Kidney epithelial cell (primary cell): ENCODE measurements at places on chromosomes 16 and 17.

- no peak for DNase-seq
Measured at GRCh38 chr17:31882571-31882970, 18.9 kb downstream of the UTP6 start.

GRCh38 chr17:4509923-4510617 is 11.4 kb downstream of the SPNS2 start:
- DNase-seq = no peak

- DNase-seq = no peak
Measured at GRCh38 chr16:23753908-23754593, 775 bp upstream of the CHP2 start.

GRCh38 chr17:77456271-77456950 is 315.6 kb downstream of the SEC14L1 start:
- DNase-seq = no peak

- DNase-seq = no peak
Measured at GRCh38 chr16:55737318-55737717, 81.5 kb downstream of the SLC6A2 start.

GRCh38 chr16:27199736-27200135 is 3.6 kb upstream of the KDM8 start:
- DNase-seq = no peak

DNA sequence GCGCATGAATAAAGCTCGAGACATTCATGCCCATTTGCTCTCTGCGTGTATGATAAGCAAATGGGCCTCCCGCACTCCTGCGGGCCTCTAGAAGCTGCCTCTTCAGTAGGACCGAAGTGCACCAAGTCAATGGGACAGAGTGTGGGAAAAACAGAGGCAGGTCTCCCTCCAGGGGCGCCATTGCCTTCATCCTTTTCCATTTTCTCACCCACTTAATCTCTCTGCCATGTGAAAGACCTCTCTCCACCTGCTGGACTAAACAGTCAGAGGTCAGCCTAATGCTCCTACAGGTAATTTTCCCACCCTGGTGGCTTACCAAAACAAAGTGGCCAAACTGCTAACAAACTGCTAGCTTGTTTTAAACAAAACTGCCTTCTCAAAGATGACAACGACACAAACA is 210.9 kb downstream of the ZFHX3 start:
- DNase-seq = no peak

DNA sequence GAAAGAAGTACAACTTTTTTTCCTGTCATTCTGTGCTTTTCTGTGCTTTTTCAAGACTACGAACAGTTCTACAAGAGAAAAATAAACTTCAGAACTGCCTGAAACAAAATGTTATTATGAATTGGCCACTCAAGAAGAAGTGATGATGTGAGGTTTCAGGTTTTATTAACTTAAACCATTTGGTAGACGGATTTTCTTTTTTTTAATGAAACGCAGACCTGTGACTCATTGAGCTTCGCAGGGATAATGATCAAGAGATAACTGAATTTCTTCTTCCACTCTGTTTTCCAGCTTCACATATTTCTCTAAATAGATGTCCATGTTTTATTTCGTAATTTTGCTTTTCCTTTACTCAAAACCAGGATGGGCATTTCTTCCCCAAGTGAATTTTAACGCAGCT is 32.7 kb downstream of the AIPL1 start:
- no peak for DNase-seq

DNA sequence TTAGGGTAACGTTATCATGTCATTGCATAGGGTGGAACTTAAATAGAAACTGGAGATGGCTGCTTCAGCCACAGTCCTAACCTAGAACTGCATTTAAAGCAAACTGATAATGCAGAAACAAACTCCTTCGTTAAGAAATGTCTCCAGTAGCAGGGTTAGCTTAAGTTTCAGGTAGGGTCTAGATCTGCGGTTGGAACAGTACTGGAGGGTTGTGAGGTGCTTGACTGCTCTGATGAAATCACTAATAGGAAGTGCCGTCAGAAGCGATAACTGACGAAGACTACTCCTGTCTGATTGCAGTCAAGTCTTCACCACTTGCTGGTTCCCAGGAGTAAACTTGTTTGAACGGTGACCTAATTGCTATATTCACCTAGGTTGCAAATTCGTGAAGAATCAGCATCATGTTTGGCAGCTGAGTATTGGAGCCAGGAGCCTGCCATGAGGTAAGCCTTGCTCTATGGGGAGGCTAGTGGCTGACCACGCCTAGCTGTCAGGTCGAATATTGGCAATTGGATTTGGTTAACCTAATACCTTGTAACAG is 24.5 kb downstream of the TRPV2 start:
- DNase-seq = no peak

DNA sequence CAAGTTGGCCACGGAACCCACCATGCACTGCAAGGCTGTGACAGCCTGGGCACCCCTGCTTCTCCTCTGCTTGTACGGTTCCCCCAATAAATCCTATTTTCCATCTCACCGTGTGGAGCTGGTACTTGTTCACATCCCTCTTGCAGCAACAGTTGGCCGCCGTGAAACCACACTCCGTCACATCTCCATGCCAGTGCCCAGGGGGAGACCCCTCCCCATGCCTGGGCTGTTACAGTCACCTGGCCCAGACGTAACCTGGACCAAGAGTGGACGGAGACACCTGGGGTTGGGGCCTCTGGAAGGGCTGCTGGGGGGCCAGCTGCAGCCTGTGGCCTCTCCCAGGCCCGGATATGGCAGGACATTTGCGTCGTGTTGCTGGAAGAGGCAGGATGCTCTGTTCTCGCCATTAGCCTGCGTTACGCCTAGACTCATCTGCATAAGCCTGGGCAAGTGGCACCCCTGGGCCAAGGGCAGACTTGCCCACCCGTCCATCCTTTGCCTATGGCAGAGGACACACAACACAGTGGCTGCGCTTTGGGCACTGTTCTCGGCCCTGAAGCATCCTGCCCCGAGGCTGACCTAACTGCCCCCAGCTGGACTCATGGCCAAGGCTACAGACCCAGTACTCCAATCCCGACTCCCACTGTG is 14.2 kb upstream of the KREMEN2 start:
- no peak for DNase-seq

DNA sequence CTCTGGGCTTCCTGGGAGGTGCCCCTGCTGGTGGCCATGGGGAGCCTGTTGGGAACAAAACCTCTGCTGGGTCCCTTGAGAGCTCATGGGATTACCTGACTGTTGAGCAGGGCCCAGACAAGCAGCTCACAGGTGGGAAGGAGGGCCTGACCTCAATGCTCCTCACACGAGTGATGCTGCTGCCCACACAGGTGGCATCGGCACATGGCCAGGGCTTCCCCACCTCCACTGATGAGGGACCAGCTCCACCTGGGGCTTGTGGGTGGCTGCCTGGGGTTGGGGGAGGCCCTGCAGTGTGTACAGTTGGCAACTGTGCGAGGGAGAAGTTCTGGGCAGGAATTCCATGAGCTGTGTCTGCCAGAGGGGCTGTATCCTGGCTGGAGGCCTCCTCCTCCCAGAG is 87.8 kb upstream of the NLRP1 start:
- DNase-seq = no peak

GRCh38 chr16:89944773-89945172 is 3.8 kb upstream of the DEF8 start:
- no peak for DNase-seq

GRCh38 chr16:12794486-12795387 is 8.9 kb downstream of the CPPED1 start:
- no peak for DNase-seq

GRCh38 chr16:89246903-89247733 is 29.6 kb downstream of the ZNF778 start:
- no peak for DNase-seq

DNA sequence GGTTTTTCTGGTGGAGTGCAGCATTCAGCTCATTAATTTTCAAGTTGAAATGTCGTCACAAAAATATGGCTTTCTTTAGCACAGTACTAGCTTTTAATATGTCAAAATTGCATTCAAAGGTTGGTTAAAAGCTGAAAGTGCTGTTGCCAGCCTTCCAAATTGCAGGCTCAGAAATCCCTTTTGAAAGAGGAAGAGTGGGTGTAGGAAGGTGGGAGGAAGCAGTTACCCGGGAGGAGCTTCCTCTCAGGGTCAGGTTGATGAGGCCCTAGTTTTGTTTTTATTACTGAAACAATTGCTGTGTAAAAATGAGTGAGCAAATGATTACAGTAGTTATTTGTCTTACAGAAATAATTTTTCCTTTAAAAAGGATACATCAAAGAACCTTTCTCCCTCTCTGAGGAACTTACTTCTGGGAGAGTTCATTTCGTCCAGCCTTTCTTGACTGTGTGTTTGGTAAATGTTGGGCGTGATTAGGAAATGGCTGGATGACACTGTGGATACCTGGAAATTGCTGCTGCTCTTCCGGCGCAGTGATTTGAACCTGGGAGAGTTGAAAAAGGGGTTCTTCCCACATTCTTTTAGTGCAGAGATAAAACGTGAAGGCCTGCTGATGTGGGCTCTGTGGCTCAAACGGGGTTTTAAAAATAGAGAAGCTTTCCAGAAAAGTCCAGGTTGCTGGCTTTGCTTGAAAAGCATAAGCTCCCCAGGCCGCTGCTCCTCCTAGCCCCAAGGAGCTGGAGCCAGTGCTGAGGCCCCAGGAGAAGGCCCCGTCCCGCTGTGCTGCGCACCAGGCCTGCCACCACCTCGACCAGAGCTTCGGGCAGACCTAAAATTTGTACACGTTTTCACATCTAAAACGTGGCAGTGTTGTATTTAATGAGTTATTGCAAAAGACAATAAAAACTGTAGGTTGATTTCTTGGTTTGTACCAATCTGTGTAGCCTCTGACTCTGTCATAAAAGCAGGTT is 41.7 kb downstream of the SEC14L1 start:
- no peak for DNase-seq

DNA sequence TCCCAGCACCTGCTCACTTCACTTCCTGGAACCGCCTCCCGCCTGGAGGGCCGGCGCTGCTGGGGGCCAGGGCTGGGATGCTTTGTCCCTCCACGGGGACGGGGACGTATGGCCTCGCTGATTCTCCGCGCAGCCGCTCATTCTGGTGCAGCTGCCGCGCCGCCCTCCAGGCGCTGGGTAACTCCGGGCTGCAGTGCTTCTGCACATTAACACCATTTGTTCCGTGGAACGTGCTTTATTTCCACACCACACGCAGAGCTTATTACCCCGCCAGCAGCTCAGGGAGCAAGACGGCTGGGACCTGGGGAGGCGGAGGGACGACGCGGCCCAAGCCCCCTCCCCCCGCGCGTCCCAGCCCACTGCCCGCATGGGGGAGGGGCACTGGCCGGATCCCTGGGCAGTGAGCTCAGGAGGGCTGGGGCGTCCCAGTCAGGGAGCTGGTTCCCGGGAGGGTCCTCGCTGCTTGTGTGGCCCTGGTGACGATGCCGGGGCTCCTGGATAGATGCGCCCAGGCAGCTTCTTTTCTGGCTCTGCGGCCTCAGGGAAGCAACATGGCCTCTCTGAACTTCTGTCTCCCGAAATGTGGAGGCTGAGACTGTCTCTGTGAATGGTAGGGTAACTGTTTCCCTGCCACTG is 45.4 kb upstream of the ACSF3 start:
- DNase-seq = no peak

DNA sequence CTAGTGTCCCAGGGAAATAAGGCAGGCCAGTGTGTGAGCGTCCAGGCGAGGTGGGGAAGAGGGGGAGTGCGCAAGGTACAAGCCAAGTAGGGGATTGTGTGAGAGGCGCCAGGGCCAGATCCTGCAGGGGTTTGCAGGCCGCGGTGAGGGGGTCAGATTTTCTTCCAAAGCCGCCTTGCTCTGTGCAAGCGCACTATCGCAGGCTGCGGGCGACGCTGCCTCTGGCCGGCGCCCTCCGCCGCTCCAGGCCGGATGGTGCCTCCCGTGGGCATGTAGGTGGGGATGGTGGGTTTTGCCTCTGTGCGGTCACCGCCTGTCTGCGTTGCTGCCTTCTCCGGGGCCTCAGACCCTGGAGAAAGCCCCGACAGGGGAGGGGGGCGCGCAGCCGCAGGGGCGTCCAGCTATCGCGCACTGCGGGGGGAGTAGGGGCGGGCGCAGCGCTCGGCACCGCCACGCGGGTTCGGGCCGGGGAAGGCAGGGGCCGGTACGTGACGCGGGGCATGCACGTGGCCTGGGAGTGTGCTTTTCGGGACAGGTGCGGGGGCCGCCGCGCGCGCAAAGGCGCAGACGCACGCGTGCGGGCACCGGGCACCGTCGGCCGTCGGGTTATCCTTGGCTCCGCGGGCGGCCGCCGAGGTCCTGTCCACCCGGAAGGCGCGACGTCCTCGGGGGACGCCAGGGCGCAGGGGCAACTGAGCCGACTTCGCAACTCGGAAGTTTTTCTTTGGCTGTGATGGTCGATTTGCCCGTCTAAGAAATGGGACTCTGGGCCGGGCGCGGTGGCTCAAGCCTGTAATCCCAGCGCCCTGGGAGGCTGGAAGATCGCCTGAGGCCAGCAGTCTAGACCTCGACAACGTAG is 1.1 kb upstream of the HAPSTR1 start:
- DNase-seq = no peak

- no peak for DNase-seq
Measured at GRCh38 chr16:66551788-66552285, 539 bp upstream of the CKLF start.

DNA sequence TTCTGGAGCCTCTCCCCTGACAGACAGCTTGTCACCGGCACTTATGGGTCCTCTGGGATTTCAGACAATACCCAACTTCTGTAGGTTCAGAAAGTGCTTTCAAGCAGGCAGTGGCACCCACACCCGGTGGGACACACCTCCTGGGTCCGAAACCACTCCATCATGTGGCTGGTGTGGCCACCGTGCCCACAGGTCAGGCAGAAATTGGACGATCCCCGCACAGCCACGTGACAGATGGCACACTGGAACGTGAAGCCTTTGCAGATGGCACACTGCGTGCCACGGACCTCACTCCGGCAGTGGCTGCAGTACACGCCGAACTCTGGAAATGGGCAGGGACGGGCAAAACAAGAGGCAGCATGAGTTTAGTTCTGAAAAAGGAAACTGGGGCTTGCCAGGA is 99.5 kb upstream of the FA2H start:
- DNase-seq = no peak

GRCh38 chr16:81758376-81758775 is 20.7 kb upstream of the PLCG2 start:
- DNase-seq = no peak

DNA sequence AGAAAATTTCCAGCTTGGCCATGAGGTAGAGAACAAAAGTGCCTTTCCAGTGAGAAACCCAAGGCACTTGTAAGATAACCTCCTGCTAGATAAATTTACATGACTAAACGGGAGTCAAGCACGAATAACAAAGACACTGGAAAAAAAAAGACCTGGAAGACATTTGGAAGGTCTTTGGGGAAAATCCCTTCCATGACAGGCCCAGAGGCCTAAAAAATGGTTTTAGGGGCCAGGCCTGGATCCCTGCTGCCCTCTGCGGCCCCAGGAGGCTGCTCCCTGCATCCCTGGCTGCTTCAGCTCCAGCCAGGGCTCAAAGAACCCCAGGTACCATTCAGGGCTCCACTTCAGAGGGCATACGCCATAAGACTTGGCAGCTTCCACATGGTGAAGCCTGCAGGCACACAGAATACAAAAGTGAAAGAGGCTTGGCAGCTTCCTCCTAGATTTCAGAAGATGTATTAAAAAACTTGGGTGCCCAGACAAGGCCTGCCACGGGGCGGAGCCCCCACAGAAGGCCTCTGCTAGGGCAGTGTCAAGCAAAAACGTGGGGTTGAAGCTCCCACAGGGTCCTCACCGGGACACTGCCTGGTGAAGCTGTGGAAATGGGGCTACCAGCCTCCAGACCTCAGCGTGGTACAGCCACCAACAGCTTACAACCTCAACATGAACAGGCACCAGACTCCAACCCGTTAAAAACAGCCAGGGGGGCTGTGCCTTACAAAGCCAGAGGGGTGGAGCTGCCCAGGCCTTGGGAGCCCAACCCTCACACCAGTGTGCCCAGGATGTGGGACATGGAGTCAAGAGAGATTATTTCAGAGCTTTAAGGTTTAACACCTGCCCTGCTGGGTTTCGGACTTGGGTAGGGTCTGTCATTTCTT is 77.1 kb downstream of the SDK2 start:
- no peak for DNase-seq

- no peak for DNase-seq
Measured at GRCh38 chr17:77513045-77513444, 372.3 kb downstream of the SEC14L1 start.
